WTC11 (cell line): ENCODE measurements at places on chromosomes 3 and 15. TPM values are rescaled to one million over a fixed set of nuclear protein-coding genes. Genes with fewer than 3 reads are reported as not detected.

Gene CD200
- 46.8 to 56.1 TPM (median 54.1 TPM) in 3 replicates for total RNA-seq

Gene CP
- total RNA-seq: 1.1 to 1.9 TPM (median 1.5 TPM) in 3 replicates

Gene TUSC7
- not detected in 3 replicates for total RNA-seq

Gene ECE2
- total RNA-seq: 0.46 to 1.2 TPM (median 0.64 TPM) in 3 replicates

Gene CRYGS
- 1.7 to 2.9 TPM (median 1.9 TPM) in 3 replicates for total RNA-seq

Gene STRIT1
- 0.33 TPM in 1 of 3 replicates, not detected in the others for total RNA-seq

Gene SLC25A20
- total RNA-seq: 3.9 to 6.3 TPM (median 4.9 TPM) in 3 replicates

Gene SCAANT1
- total RNA-seq: 1.3 TPM in 1 of 3 replicates, not detected in the others

Gene GRAMD1C
- total RNA-seq: 2.6 to 3.5 TPM (median 2.8 TPM) in 3 replicates

Gene CAMK2N2
- total RNA-seq: 10.5 to 13.1 TPM (median 11.5 TPM) in 3 replicates

Gene NPAP1
- 0.11 to 0.13 TPM (median 0.11 TPM) in 3 replicates for total RNA-seq

Gene CLK3
- 45.2 to 48.1 TPM (median 46.3 TPM) in 3 replicates for total RNA-seq

Gene TSEN2
- total RNA-seq: 19.9 to 21.1 TPM (median 20.2 TPM) in 3 replicates

Gene IL17RB
- 5.3 to 6.4 TPM (median 5.6 TPM) in 3 replicates for total RNA-seq
